Ovary (tissue), 10 donors: ENCODE measurements at places on chromosomes 2 and 18. TPM values are rescaled to one million over a fixed set of nuclear protein-coding genes. Genes with fewer than 3 reads are reported as not detected.

ABCB11 gene
- polyA plus RNA-seq: 0.18 TPM

GPR39 gene
- polyA plus RNA-seq: 0.08 TPM

MGAT4A gene
- 3.9 TPM for polyA plus RNA-seq

DUSP19 gene
- polyA plus RNA-seq: 1.4 TPM

CPO gene
- polyA plus RNA-seq: 31.8 TPM

LRRTM1 gene
- polyA plus RNA-seq: 0.25 TPM

SNTG2 gene
- 0.17 TPM for polyA plus RNA-seq

REG1B gene
- polyA plus RNA-seq: not detected

FSIP2 gene
- polyA plus RNA-seq: 0.10 TPM

RESP18 gene
- polyA plus RNA-seq: not detected

BCL11A gene
- 0.81 TPM for polyA plus RNA-seq

PMS1 gene
- polyA plus RNA-seq: 12.2 TPM

RPRM gene
- polyA plus RNA-seq: 5.2 TPM

REG3G gene
- 0.30 TPM for polyA plus RNA-seq

SLC66A3 gene
- polyA plus RNA-seq: 43.5 TPM

LBH gene
- polyA plus RNA-seq: 64.5 TPM

NEURL3 gene
- polyA plus RNA-seq: not detected

GLI2 gene
- 5.9 TPM for polyA plus RNA-seq

SERPINB11 gene
- polyA plus RNA-seq: not detected

SPP2 gene
- polyA plus RNA-seq: not detected

SCLY gene
- polyA plus RNA-seq: 7.6 TPM
